ENCODE measurements at places on chromosomes 13 and 19. TPM values are rescaled to one million over a fixed set of nuclear protein-coding genes. Genes with fewer than 3 reads are reported as not detected.

- no peak overlapping the region for H3K4me3 ChIP-seq
- no peak overlapping the region for H3K27ac ChIP-seq
- H3K4me1 ChIP-seq: no peaks in the 10 kb centered on the region
- DNase-seq: no peak
- H3K27me3 ChIP-seq: no peaks in the 10 kb centered on the region
Measured at GRCh38 chr19:42831221-42832019, 48.1 kb downstream of the PSG1 start.

DNA sequence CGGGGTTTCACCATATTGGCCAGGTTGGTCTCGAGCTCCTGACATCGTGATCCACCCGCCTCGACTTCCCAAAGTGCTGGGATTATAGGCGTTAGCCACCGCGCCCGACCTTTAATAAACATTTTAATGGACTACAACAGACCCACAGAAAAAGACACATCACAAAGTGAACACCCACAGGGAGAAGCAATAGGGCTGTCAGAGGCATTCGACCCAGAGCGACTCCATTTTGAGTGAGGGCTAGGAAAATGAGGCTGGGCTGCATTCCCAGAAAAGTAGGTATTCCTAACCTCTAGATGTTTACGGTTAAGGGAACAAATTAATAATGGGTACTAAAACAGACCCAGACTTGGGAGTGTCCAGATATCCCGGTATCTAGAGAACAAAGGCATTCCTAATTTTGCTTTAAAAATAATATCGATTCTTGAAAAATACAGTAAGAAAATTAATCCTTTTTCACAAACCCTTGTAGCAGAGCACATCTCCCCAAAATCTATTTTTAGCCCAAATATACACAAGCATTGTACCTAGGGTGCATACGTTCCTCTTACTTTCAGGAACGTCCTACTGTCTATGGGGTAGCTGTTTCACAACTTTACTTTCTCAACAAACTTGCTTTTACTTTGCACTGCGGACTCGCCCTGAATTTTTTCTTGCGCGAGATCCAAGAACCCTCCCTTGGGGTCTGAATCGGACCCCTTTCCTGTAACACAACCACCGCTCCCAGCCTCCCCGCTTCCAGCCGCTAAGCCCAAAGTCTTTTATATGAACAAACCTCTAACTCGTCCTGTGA lies 811 bp upstream of the ZNF8 start:
- H3K4me1 ChIP-seq: peaks cover 16% of the 10 kb centered on the region
- H3K4me3 ChIP-seq: peak overlapping the region; percentile 83
- DNase-seq: peak; percentile 3
- no peaks in the 10 kb centered on the region for H3K27me3 ChIP-seq
- peak overlapping the region; percentile 47 for H3K27ac ChIP-seq
- no peaks in the 10 kb centered on the region for H3K36me3 ChIP-seq

DNA sequence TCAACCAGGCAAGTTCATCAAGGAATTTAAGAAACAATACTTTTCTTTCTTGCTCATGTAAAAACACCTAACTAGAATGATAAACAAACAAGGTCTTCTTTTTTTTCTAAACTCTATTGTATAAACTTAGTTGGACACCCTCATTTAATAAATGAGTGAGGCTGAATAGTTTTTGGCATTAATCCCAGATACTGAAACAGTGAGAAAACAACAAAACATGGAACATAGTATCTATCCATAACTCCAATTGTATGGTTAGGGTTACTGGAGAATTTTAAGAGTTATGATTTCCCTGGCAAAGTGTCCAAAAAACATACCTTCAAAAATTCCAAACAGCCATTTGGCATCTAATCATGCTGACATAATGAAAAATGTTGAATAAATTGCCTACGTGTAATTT lies 5.8 kb upstream of the POMP start:
- H3K36me3 ChIP-seq: no peaks in the 10 kb centered on the region
- no peak for DNase-seq
- H3K27ac ChIP-seq: no peak overlapping the region
- no peaks in the 10 kb centered on the region for H3K27me3 ChIP-seq
- peaks cover 15% of the 10 kb centered on the region for H3K4me1 ChIP-seq
- H3K4me3 ChIP-seq: no peak overlapping the region

DNA sequence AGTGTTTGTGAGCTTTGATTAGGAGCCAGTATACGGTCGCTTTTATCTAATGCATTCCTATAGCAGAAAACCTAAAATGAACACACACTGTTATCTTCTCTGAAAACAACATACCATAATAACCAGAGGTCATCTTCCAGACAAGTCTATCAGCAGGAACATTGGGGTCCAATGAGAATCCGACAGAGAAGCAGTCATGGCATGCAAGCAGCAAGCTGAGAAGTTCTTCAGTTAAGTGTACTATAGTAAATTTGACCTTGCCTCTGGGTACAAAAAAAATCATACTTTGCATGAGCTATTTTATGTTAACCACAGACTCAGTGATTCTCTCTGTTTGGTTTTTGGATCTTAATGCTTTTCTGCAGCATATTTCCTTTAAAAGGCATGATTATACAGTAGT lies 1505.1 kb downstream of the PCDH9 start:
- H3K4me3 ChIP-seq: no peak overlapping the region
- no peak overlapping the region for H3K27ac ChIP-seq

- H3K4me1 ChIP-seq: peaks cover 9% of the 10 kb centered on the region
- H3K36me3 ChIP-seq: no peaks in the 10 kb centered on the region
- no peak overlapping the region for H3K4me3 ChIP-seq
- no peaks in the 10 kb centered on the region for H3K27me3 ChIP-seq
Measured at GRCh38 chr19:58345558-58345957, 7.7 kb downstream of the A1BG start.

DNA sequence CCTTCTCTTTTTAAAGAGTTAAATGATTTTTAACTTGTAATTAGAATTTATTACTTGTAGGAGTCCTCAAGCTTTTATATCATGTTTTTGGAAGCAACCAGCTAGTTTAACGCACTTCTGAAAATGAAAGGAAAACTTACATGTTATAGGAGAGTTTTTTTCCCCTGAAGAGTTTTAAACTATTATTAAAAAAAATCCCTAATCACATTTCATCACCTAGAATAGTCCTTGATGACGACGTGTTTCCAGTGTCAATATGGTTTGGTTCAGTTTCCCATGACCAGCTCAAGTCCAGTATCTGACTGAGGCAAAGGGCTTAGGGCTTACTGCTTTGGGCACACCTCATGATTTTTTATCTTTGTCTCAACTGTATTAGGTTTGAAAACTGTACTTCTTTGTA lies 36.0 kb downstream of the URI1 start:
- DNase-seq: no peak
- H3K27ac ChIP-seq: no peak overlapping the region
- H3K27me3 ChIP-seq: no peaks in the 10 kb centered on the region
- no peak overlapping the region for H3K4me3 ChIP-seq
- H3K4me1 ChIP-seq: peaks cover 12% of the 10 kb centered on the region
- H3K36me3 ChIP-seq: no peaks in the 10 kb centered on the region

DNA sequence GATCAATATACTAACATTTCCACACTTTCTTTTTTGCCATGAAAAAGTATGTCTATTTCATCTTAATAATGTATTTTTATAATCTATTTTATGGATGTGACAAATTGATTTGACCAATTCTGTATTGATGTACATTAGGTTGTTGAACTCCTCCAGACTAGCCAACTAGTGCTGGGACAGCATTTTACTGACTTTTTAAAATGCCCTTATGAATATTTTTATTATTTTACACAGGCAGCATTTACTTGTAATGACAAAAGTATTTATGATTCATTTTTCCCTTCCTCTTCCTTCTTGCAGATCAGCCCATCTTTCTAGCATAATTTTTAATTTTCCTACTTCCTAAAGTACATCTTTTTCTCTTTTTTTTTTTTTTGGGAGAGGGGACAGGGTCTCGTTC lies 918 bp upstream of the FUZ start:
- DNase-seq: no peak
- H3K27ac ChIP-seq: peak overlapping the region; percentile 90
- H3K4me1 ChIP-seq: peaks cover 21% of the 10 kb centered on the region
- no peaks in the 10 kb centered on the region for H3K36me3 ChIP-seq
- H3K27me3 ChIP-seq: no peaks in the 10 kb centered on the region
- H3K4me3 ChIP-seq: no peak overlapping the region

DNA sequence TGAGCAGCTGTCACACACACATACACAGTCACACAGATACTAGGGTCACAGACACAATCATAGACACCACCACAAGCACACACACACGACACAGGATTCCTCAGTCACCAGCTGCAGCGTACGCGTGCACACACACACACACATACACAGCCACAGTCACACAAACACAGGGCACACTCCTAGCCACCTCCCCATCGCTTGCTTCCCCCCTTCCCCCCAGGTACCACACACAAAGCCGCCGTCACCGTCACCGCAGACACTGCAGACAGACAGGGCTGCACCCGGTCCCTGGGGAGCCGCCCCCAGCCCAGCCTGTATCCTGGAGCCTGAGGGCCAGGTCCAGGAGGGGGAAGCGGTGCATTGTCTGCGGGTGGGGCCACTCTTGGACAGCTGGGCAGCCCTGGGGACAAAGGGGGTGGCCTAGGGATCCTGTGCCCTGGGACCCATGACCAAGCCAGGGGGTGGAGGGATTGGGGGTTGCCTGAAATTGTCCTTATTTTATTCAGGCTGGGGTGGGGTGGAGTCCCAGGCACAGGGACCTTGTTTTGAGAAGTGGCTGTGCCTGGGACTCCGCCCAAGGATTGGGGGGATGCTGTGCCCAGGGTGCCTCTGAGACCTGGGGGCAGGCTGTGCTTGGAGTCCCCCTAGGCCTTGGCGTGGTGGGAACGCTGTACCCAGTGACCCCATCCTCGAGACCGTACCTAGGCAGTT lies 957 bp downstream of the NUMBL start:
- H3K27me3 ChIP-seq: no peaks in the 10 kb centered on the region
- H3K4me1 ChIP-seq: peaks cover 16% of the 10 kb centered on the region
- peak overlapping the region; percentile 17 for H3K27ac ChIP-seq
- no peak overlapping the region for H3K4me3 ChIP-seq
- H3K36me3 ChIP-seq: no peaks in the 10 kb centered on the region

DNA sequence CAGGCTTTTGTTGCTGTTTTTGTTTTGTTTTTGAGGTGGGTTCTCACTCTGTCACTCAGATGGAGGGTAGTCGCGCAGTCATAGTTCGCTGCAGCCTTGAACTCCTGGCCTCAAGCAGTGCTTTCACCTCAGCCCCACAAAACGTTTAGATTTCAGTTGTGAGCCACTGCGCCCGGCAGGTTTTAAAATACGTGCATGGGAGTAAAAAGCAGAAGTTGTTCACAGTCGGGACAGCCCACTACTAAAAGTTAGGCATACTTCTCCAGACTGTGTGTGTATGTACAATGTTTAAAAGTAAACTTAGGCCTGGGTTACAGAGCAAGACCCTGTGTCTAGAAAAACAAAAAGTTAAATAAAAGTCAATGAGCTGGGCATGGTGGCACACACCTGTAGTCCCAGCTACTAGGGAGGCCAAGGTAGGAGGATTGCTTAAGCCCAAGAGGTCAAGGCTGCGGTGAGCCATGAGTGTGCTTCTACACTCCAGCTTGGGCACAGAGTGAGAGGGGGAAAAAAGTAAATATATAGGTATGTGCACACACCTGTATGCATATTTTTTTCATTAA lies 6.1 kb downstream of the SAFB start:
- peaks cover 23% of the 10 kb centered on the region for H3K36me3 ChIP-seq
- DNase-seq: no peak
- no peak overlapping the region for H3K4me3 ChIP-seq
- H3K27me3 ChIP-seq: no peaks in the 10 kb centered on the region
- no peak overlapping the region for H3K27ac ChIP-seq
- H3K4me1 ChIP-seq: peaks cover 62% of the 10 kb centered on the region

- DNase-seq: no peak
- no peaks in the 10 kb centered on the region for H3K27me3 ChIP-seq
- no peak overlapping the region for H3K27ac ChIP-seq
- no peaks in the 10 kb centered on the region for H3K36me3 ChIP-seq
- no peaks in the 10 kb centered on the region for H3K4me1 ChIP-seq
Measured at GRCh38 chr19:14632286-14632685, 42.4 kb downstream of the ADGRE3 start.

- no peak overlapping the region for H3K4me3 ChIP-seq
- no peak for DNase-seq
- H3K4me1 ChIP-seq: no peaks in the 10 kb centered on the region
- no peak overlapping the region for H3K27ac ChIP-seq
Measured at GRCh38 chr13:99379856-99380801, 72.9 kb upstream of the GPR183 start.

- peaks cover 6% of the 10 kb centered on the region for H3K4me1 ChIP-seq
- H3K36me3 ChIP-seq: no peaks in the 10 kb centered on the region
- DNase-seq: peak; percentile 62
- peak within 1 kb of the TSS; percentile 45 for H3K27ac ChIP-seq
- H3K4me3 ChIP-seq: peak within 1 kb of the TSS; percentile 69
Measured at GRCh38 chr13:51222037-51222685, at the start of gene FAM124A. Gene FAM124A, plus strand, starts transcription at chr13:51222398. Its CDS starts 104 bp downstream, at chr13:51222502.

GRCh38 chr19:34575206-34575605 lies 93.6 kb downstream of the WTIP start:
- DNase-seq: no peak
- no peak overlapping the region for H3K4me3 ChIP-seq
- H3K27ac ChIP-seq: no peak overlapping the region

DNA sequence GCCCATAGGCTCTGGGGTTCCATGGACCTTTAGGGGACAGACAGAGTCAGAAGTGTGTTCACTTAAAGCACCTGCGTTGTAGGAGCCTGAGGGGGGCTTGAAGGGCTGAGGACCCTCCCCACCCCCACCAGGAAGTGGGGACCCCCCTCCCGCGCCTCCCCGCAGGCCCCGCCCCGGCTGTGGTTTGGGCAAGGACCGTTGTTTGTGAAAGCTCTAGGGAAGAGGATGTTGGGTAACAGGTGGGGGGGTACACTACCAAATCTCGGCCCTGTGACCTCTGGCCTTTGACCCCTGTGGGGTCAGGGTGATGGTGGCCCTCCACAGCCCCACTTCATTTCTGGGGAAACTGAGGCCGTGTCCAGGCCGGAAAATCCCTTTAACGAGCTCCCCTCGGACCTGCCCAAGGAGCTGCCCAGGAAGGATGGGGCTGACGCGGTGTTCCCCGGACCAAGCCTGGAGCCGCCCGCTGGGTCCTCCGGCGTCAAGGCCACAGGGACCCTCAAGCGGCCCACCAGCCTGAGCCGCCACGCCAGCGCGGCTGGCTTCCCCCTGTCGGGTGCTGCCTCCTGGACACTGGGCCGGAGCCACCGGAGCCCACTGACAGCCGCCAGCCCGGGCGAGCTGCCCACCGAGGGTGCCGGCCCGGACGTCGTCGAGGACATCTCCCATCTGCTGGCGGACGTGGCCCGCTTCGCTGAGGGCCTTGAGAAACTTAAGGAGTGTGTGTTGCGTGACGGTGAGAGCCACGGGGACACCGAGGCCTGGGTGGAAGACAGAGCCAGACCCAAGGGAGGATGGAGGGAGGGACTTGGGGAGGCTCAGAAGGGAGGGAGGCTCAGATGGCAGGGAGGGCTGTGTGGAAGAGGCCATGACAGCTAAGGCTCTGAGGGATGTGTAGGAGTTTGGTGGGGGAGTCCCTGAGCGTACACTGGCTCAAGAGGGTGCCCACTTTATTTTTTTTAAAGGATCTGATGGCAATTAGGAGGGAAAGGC lies 1.3 kb downstream of the ARHGAP45 start:
- H3K4me3 ChIP-seq: no peak overlapping the region
- peaks cover 47% of the 10 kb centered on the region for H3K4me1 ChIP-seq
- H3K27ac ChIP-seq: peak overlapping the region; percentile 56
- no peaks in the 10 kb centered on the region for H3K36me3 ChIP-seq

GRCh38 chr13:79671420-79671819 lies 190.5 kb downstream of the NDFIP2 start:
- H3K4me3 ChIP-seq: no peak overlapping the region
- no peaks in the 10 kb centered on the region for H3K36me3 ChIP-seq
- no peaks in the 10 kb centered on the region for H3K27me3 ChIP-seq
- no peak overlapping the region for H3K27ac ChIP-seq
- H3K4me1 ChIP-seq: peaks cover 14% of the 10 kb centered on the region
- no peak for DNase-seq

The TNNT1 gene
- total RNA-seq: not detected

The IFT88 gene
- total RNA-seq: 41.1 TPM

The RXFP2 gene
- total RNA-seq: 0.67 TPM

The GCDH gene
- 40.2 TPM for total RNA-seq

The CYP2A7 gene
- total RNA-seq: not detected

The NKG7 gene
- total RNA-seq: 2.2 TPM

All from thyroid gland (tissue), 4 donors.